ENCODE measurements at places on chromosomes 16 and 17.

- DNase-seq: no peak
Measured at GRCh38 chr17:8837563-8838075, 29.9 kb downstream of the PIK3R6 start.

GRCh38 chr16:81492965-81493754 is 48.6 kb downstream of the CMIP start:
- DNase-seq: no peak

GRCh38 chr16:50276801-50277555 is 10.6 kb downstream of the ADCY7 start:
- peak; percentile 15 for DNase-seq

GRCh38 chr17:5500247-5500588 is 13.9 kb downstream of the MIS12 start:
- no peak for DNase-seq

DNA sequence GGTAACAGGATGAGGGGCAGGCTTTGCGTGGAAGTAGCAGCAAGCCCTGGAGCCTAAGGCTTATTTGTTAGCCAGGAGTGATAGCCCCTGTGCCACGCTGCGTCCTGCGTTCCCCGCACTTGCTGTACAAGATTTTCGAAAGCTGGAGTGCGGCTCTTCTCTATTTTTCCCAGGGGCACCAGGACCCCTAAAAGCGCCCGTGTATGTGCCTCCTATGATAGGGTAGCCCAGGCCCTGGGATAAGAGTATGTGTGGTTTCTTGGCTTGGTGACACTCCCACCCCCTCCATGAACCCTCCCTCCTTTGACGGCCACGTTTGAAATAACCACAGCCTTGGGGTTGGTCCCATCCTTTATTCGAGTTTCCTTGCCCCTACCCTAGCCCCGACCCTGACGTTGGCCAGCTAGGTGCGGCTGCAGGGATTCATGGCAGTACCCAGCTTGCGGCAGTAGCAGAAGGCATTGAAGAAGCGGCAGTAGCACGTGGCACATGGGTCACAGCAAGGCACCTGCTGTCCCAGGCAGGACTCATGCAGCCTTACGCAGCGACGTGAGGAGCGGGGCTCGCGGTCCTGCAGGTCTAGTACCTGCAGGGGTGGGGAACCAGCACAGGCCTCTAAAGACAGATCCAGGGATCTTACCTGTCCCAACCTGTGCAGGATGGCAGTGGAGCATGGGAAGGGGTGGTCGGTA is 968 bp downstream of the AGRP start:
- no peak for DNase-seq

- no peak for DNase-seq
Measured at GRCh38 chr17:60381958-60382357, 10.0 kb downstream of the USP32 start.

- DNase-seq: no peak
Measured at GRCh38 chr17:82219753-82220709, 7.4 kb upstream of the CCDC57 start.

GRCh38 chr16:4389051-4389955 is 17.7 kb downstream of the VASN start:
- no peak for DNase-seq

DNA sequence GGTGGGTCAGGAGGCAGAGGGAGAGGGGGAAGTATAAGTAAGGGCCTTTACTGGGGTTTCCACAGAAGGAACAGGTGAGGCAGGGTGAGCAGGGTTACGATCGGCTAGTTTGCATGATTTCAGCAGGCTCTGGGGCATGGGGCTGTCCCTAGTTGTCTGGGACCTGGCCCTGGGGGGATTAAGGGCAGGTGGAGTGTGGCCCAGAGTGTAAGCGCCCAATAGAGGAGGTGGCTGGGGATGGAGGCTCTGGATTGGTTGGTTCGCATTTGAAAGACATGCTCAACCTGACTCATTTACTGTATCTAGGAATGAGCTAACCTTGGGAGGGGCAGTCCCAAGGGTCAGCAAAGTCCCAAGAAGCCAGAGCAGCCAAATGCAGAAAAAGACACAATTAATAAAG is 230.3 kb downstream of the MAP2K4 start:
- no peak for DNase-seq

GRCh38 chr17:39404542-39405378 is 3.3 kb upstream of the FBXL20 start:
- peak; percentile 27 for DNase-seq

- DNase-seq: no peak
Measured at GRCh38 chr17:77251622-77252183, 110.9 kb downstream of the SEC14L1 start.

GRCh38 chr17:2025220-2025621 is at the start of gene RTN4RL1:
TSS of gene RTN4RL1 (minus strand) at chr17:2025334. CDS start at chr17:2024865, 469 bp downstream.
- peak; percentile 72 for DNase-seq

DNA sequence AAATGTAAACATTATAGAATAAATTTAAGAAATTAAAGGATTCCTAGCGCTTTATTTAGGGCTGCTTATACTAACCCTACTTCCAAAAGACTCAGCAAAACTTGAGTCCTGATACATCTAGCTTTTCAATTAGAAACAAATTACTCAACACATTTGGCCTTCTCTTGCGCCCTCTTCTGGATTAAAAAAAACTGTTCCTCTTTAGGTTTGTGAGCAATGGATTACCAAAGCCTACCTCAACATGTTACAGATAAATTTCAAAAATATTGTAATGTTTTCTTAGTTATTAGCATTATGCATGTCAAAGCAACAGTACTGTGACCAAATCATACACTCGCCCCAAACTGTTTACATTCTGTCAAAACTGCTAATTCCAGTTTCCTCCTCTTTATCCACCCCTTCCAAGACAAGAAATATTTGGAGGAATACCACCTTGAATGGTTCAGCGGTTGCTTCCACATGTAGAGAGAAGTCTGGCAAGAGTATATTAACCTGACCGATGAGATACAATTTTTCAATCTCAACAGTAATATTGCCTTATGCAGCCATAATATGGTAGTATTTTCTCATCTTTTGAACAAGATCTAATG is 2.7 kb downstream of the NUFIP2 start:
- DNase-seq: no peak

DNA sequence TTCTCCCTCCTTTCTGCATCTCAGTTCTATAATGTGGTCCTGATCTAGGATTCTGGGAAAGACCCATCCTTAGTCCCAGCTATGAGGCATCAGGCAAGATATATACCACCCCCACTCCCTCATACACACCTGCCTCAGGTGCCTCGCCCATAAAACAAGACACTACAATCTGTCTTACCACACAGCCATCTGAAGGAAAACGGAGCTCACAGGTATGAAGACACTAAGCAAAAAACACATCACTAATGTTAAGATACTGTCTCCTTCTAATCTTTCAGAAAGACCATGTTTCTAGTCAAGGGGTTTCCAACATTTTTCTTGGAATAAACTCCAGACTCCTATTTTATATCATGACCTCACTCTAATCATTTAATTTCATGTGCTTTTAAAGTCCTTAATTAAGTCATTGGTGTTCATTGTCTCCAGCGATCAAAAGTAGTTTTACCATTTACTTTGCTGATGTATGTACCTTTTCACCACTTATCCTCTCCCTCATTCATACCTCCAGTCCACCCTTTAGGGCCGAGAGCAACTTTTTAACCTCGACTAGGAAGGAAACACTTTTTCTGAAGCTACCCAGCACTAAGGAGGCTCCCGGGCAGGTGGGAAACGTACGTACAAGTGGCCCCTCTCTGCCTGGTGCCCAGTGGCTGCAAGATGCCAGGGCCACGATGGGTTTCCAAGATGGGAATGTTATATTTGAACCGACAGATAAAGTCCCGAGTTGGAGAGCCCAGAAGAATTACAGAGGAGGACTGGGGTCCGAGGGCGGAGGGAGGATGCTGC is 979 bp downstream of the MAP3K14 start:
- DNase-seq: no peak

DNA sequence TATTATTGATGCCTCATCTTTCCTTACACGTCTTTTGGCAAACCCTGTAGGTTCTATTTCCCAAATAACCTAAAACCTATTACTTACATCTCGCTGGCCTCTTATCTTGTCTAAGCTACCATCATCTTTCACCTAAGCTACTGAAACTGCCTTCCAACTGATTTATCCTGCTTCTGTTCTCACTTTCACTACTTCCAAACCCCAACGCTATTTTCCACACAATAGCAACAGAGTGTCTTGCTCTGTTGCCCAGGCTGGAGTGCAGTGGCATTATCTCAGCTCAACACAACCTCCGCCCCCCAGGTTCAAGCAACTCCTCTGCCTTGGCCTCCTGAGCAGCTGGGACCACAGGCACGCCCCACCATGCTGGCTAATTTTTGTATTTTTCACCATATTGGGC is 52.8 kb upstream of the INTS2 start:
- no peak for DNase-seq

DNA sequence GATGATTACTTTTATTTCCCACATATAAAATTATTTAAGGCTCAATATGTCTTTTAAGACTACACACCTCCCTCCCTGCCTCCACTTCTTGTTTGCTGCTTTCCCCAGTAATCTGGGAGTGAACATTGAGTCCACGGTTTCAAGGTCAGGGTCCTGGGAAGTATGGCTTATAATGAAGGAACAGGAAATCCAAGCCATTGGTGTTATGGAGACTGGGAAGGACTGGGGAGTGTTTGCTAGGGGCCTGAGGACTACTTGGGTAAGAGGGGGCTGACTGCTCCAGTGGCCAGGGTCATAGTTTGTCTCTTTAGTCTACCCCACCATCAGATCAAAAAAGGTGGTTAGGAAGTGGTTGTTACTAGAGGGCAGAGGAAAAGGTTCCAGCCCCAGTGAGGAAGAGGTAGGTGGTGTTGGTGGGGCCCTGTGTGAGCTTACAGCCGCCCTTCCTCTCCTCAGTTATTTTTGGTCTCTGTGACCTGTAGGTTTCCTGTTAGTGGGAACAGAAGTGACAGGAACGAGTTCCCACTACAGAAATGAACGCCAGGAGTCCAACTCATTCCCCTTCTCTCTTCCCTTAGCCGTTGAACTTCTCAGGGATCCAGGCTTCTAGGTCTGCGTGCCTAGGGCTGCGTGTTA is 742 bp upstream of the SLC16A13 start:
- DNase-seq: peak; percentile 42

GRCh38 chr16:59013930-59014329 is 279.8 kb upstream of the GOT2 start:
- no peak for DNase-seq

DNA sequence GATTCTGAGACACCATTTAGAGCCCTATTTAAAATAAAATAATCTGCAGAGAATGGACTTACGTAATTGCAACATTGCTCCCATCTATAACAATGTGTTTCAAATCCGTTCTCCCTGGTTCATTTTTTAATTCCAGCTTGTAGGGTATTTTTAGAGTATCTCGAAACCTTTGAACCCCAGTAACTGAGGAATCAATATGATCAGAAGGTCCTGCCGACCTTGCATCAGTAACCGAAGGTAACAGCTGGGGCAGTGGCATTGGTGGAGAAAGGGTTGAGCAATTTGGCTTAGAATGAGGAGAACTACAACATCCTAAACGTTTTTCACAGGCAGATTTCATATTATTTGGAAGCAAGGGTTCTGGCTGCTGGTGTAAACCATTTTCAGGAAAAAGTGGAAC is 49.3 kb downstream of the N4BP1 start:
- no peak for DNase-seq

- DNase-seq: no peak
Measured at GRCh38 chr17:8072341-8072728, 15.2 kb downstream of the ALOX12B start.

Measured in stimulated activated naive CD4-positive, alpha-beta T cell treated with Interleukin-2 at 50 U/mL for 16 hours (primary cell).